ENCODE measurements at places on chromosomes 6 and 20. TPM values are rescaled to one million over a fixed set of nuclear protein-coding genes. Genes with fewer than 3 reads are reported as not detected.

DNA sequence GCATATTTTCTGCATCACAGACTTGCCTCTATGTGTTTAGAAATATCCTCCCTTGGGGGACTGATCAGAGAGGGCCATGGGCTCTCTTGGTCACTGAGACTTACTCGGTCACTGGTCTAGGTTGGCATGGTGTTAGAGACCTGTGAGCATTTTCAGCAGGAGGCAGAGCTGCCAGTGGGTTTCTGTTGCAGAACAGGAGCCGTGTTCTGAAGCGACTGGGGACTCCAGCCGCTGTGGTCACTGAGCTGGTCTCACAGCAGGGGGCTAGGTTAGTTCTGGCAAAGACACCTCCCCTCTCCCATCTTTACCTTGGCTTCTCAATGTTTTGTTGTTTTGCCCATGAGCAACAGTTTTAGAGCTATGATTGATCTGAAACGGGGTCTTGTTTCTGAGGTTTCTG lies 8.7 kb downstream of the TMEM181 start:
- DNase-seq, result no peak

DNA sequence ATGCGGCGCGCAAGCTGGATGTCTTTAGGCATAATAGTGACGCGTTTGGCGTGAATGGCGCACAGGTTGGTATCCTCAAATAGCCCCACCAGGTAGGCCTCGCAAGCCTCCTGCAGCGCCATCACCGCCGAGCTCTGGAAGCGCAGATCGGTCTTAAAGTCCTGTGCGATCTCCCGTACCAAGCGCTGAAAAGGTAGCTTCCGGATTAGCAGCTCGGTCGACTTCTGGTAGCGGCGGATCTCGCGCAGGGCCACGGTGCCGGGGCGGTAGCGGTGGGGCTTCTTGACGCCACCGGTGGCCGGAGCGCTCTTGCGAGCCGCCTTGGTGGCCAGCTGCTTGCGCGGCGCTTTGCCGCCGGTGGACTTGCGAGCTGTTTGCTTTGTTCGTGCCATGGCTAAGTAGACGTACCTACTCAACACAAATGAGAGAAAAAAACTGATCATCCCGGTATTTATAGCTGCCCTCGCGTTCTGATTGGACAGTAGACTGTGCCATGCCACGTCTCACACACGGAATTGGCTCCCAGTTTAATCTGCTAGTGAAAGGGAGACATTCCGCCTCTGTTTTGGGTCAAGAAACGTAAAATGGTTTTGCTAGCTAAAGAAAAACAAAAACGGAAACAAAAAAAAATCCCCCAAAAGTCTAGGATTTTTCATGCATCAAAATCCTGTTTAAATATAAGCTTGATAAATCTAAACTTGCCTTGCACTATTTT lies 40.1 kb downstream of the OR2B2 start:
- DNase-seq, result peak; percentile 98

DNA sequence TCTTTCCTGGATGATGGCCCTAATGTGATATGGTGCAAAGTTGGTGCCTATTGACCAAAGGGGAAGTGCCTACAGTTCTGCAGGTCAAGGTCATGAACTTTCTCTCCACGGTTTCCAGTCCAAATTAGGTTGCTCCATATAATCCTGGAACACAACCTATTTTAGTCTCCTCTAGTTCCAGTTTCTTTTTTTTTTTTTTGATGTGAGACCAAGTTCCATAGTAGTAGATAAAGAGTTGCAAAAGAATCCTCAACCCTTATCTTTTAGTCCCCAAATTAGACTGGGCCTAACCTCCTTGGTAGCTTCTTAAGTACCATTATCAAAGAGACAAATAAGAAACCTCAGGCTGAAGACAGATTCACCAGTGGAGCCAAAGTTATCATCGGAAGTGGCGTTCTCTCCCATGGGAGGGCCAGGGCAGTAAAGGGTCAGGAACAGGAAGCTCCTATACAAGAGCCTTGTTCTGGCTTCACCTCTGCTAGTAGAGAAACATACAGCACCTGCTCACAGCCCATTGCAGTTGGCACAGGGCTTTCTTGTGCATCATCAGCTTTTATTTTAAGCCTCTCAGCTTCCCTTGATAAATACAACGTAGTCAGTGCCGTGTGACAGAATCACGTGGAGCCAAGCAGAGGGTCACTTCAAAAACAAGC lies 132.2 kb upstream of the RREB1 start:
- no peak for DNase-seq

The MLIP gene
- 4.4 TPM for total RNA-seq

The SRSF12 gene
- total RNA-seq, result 8.6 TPM

The CGA gene
- not detected for total RNA-seq

Measured in urinary bladder (tissue), 4 donors.